ENCODE measurements at places on chromosomes 12 and 14.

DNA sequence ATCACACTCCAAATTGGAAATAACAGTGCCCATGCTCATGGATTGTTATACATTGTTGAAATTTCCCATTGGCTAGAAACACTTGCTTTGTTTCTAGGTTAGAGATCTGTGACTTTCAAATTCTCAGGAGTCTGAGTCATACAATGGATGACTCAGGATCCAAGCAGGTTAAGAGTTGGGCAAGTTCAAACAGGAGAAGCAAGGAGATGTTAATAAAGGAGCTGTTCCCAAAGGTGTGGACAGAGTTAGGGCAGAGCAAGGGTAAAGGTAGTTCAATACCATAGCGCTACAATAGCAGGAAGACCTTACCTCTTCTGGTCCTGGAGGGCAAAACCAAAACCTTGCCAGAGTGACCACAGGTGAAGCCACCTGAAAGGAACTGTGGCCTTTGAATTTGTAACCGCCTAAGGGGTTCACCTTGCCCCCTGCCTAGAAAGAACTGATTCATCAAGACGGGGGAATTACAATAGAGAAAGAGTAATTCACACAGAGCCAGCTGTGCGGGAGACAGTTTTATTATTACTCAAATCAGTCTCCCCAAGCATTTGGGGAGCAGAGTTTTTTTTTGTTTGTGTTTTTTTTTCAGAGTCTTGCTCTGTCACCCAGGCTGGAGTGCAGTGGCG lies 4.2 kb upstream of the AMN1 start:
- DNase-seq = peak; percentile 69

DNA sequence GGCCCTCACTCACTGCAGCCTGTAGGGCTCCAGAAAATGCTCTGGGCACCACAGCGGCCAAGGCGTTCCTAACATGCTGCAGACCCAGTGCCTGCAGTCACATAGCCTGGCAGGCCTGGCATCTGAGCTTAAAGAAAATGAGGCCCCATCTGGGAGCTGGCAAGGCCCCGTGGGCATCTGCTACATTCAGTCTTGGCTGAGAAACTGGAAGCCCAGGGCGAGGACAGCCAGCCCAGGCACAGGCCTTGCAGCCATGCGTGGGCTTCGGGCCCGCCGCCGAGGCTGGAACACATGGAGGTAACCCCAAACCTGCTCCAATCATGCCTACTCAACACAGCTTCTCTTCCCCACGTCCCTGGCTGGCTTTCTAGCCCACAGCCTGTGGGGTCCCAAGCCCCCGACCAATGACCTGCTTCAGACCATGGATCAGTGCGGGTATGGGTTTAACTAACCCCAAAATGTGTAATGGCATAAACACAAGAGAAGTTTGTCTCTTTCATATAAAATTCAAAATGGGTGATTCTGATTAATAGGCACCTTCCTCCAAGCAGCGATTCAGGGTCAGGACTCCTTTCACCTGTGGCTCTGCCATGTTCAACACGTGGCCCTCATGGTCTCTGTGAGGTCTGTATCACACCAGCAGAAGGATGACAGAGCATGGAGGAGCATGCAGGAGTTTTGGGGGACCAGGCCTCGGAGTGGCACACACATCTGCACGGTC lies 6.4 kb downstream of the NGB start:
- DNase-seq = no peak

GRCh38 chr14:102063808-102064429 lies 22.9 kb downstream of the HSP90AA1 start:
- no peak for DNase-seq

- no peak for DNase-seq
Measured at GRCh38 chr14:75727124-75727523, 66.1 kb downstream of the TTLL5 start.

GRCh38 chr12:47269916-47270315 lies 190.2 kb upstream of the AMIGO2 start:
- DNase-seq = no peak

DNA sequence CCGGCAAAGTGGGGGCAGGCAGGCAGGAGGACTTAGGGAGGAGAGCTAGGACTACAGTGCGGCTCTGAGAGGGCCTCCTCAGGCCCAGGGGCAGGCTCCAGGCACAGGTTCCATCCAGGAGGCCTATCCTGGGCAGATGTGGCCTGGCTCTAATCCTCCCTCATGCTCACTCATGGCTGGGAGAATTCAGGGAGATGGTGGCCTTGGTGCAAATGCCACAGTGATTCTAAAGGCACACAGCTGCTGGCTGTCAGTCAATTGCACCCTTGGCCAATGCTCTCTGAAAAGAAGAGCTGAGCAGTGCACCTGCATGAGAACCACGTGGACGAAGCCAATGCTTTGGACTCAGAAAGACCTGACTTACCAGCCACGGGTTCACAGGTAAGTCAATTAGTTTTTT lies 89.6 kb downstream of the C12orf75 start:
- DNase-seq = no peak

GRCh38 chr12:47590771-47591360 lies 115.0 kb downstream of the RPAP3 start:
- no peak for DNase-seq

- no peak for DNase-seq
Measured at GRCh38 chr14:21041676-21042433, at the start of gene RNASE7. Gene RNASE7 (plus strand): TSS chr14:21042362. CDS start chr14:21042993, 631 bp downstream.

GRCh38 chr14:53971521-53971920 lies 14.9 kb upstream of the BMP4 start:
- DNase-seq = no peak

DNA sequence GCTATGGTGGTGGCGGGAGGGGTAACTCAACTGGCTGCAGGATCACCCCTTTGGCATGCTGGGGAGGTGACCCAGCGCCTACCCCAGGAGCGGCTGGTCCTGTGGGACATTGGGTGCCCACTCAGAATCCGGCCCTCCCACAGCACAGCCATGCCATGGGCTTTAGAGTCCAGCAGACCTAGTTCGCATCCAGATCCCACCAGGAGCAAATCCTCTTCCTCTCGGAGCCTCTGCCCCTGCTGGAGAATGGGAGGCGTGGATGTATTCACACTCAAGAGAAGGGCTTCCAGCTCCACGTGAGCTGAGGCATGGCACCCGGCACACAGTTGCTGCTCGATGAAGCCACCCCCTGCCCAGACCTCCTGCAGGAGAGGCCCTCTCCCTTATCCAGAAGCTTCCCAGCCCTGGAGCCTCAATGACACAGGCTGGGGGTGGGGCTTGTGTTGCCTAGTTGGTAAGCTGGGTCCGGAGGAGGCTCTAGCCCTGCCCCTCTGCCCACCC lies 17.7 kb downstream of the FAM222A start:
- DNase-seq = no peak

DNA sequence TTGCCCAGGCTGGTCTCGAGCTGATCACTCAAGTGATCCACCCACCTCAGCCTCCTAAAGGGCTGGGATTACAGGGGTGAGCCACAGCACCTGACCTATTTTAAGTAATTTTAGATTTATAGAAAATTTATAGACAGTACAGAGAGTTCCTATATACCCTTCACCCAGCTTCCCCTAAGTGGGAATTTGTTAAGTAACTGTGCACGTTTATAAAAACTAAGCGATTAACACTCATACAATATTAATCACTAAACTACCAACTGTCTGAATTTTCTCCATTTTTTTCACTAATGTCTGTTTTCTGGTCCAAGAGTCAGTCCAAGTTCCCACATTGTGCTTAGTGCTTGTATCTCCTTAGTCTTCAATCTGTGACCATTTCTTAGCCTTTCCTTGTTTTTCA lies 5.5 kb downstream of the IL31 start:
- no peak for DNase-seq

DNA sequence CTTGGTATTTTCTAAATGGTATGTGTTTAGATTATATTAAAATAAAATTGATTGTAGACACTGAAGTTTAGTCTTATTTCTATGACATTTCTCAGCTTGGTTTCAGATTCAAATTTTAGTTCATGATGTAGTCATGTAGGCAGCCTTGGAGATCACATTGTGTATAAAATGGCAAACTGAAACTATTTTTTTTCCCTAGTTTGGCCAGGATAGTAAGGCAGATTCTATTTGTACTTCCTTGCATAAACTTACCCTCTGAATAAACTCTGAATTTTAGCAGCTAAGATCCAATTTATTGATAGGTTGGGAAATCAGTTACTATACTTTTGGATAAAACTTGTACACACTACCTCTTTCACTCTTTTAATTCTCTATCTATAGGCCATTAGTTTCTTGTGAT lies 30.4 kb downstream of the PAPOLA start:
- DNase-seq = no peak
